ENCODE measurements at places on chromosomes 5 and 9. TPM values are rescaled to one million over a fixed set of nuclear protein-coding genes. Genes with fewer than 3 reads are reported as not detected.

DNA sequence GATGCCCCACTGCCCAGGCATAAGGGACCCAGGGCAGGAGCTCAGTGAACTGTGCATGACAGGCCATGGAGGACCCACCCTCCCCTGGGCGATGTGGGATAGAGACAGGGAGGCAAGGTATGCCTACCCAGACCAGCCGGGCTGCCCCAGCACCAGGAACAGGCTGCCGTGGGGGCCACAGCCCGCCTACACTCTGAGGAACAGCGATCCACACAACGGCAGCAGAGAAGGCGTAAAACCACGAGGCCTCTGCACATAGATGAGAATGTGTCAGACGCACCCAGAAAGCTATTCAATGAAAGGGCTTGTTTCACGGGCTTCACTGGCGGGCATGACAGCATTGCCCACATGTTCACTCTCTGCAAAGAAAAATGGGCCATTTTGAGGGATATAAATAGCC, 49.5 kb downstream of the SEMA4D start:
- peak overlapping the region; percentile 52 for H3K4me3 ChIP-seq
- DNase-seq: no peak
- peaks cover 13% of the 10 kb centered on the region for H3K36me3 ChIP-seq
- peaks cover 72% of the 10 kb centered on the region for H3K4me1 ChIP-seq
- peak overlapping the region; percentile 96 for H3K27ac ChIP-seq

DNA sequence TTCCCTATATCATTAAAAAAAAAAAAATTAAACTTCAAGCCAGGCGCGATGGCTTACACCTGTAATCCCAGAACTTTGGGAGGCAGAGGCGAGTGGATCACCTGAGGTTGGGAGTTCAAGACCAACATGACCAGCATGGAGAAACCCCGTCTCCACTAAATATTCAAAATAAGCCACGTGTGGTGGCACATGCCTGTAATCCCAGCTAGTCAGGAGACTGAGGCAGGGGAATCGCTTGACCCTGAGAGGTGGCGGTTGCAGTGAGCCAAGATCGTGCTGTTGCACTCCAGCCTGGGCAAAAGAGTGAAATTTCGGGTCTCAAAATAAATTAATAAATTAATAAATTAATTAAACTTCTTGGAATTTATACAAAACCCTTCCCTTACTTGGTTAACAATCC, 358.6 kb upstream of the CDH9 start:
- no peaks in the 10 kb centered on the region for H3K4me1 ChIP-seq
- no peak overlapping the region for H3K27ac ChIP-seq
- no peak for DNase-seq
- H3K27me3 ChIP-seq: no peaks in the 10 kb centered on the region

DNA sequence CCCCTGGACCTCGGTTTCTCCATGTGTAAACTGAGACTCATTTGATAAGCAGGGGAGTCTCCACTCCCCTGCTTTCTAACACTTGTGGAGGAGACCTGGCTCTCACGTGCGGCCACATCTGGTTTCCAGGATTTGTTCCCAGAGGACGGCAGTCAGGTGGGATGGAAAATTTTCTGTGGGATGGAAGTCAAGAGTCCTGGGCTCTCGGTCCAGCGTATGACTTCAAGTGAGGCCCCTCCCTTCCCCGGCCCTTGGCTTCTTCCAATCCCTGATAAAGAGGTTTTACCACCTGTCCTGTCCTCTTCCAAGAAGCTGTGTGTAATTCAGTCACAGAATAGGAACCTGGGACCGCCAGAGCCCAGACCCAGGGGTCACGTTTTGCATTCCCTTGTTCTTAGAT, 35.0 kb downstream of the TMOD1 start:
- DNase-seq: no peak
- no peaks in the 10 kb centered on the region for H3K4me1 ChIP-seq
- no peak overlapping the region for H3K4me3 ChIP-seq
- H3K27me3 ChIP-seq: peaks cover 28% of the 10 kb centered on the region
- H3K27ac ChIP-seq: no peak overlapping the region

The SPINK4 gene
- total RNA-seq: not detected

The FBP2 gene
- not detected for total RNA-seq
